ENCODE measurements at places on chromosomes 2 and 18.

GRCh38 chr18:26521617-26522016, 26.7 kb downstream of the KCTD1 start:
- DNase-seq: no peak

DNA sequence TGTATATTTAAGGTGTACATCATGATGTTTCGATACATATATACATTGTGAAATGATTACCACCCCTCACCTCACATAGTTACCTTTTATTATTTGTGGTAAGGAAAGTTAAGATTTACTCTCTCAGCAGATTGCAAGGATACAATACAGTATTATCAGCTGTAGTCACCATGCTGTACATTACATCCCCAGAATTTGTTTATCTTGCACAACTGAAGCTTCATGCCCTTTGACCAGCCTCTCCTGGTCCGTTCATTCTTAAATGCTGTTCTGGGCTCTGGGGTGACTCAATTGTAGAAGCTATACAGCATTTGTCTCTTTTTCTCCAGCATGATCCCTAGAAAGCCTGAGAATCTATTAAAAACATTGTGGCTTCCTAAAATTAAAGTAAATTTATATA, 90.8 kb downstream of the PTPRM start:
- DNase-seq: no peak

DNA sequence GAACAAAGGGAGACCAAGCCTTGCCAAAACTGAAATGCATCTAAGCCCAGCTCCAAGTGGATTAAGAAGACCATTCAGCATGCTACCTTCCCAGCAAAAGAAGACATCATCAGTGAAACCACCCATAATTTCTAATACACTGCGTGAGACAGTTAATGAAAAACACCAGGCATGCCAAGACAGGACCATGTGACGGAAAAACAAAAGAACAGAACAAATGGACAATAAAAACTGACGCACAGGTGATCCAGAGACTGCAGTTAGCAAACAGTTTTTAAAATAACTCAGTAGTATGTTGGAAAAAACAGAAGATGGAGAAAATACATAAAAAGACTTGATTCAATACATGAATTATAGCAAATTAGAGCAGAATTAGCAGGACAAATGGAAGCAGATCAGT, 15.3 kb downstream of the FAM168B start:
- no peak for DNase-seq

- no peak for DNase-seq
Measured at GRCh38 chr2:121203591-121204249, 81.3 kb downstream of the TFCP2L1 start.

GRCh38 chr2:216274194-216274840, 98.0 kb downstream of the MARCHF4 start:
- no peak for DNase-seq

- DNase-seq: no peak
Measured at GRCh38 chr18:26255695-26256622, 29.7 kb downstream of the TAF4B start.

DNA sequence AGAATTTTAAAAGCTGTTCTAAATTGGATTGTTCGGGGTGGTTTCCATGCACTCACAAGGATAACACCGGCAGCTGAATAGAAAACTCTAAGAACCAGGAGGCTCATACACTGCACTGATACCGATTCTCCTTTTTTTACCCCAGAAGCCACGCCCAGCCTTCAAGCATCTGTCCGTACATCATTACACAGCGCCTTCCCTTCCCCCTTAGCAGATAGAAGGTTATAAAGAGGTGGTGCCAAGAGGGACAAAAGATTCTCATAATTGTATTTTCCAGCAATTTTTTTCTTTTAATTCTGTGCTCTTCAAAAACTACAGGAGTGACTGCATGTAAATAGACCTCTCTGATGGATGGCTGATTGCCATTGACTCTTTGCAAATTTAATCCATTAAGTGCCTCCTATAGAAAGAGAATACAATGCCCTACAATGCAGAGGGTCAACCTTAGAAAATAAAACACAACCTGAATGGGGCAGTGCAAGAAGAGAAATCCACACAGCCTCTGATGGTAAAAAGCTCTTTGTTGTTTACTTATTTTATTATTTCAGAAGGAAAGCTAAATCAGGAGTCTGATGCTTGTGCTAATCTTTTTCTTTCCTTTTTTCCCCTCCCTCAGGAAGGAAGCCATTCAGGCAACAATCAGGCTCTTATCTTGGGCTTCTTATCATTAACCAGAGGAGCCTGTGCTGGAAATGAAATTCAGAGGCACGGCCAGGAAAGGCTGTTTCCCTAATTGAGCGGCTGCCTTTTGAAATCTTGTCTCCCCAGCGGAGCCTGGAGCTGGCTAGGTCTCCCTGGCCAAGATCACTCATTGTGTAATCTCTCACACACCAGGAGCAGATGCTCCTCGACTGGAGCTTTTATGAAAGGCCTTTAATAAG, 198.9 kb upstream of the NABP1 start:
- no peak for DNase-seq

DNA sequence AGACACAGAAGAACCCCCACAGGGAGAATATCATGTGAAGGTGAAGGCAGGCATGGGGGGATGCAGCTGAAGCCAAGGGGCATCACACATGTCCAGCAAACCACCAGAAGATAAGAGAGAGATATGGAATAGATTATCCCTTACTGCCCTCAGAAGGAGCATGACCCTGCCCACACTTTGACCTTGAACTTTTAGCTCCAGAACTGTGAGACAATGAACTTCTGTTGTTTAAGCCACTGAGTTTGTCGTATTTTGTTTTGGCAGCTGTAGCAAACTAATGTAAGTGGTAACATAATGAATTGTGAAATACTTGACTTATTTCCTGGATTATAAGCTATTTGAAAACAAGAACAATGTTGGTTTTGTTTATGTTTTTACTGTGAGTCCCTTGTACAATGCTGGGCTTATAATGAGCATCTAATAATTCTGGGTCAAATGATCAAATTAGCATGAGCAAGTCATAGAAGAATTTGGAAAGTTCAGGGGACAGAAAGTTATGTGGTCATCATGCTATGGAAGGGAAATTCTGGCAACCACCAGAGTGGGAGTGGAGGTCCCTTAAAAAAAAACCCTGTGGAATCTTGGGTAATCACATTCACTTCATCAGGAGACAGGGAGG, 541.0 kb upstream of the KLHL29 start:
- DNase-seq: no peak

- no peak for DNase-seq
Measured at GRCh38 chr2:227325839-227326195, 766 bp downstream of the MFF start.

- DNase-seq: no peak
Measured at GRCh38 chr2:23235292-23235691, 149.7 kb upstream of the KLHL29 start.

DNA sequence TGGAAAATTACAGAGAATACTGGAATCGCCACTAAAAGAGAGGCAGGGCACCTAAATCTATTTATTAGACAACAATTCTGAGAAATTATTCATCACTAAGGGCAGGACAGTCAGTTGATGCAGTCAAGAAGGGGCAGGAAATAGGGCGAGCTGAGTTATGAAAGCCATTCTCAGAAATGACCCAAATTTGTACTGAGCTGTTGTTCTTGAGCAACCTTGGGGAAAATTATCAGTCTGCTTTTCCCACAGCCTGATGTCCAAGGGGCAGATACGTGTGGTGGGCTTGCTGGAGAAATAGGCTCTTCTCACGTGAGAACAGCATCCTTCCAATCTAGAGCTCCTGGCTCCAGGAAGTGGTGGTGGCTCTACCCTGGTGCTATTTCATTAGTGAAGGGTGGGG, 38.6 kb downstream of the STON1 start:
- DNase-seq: no peak

DNA sequence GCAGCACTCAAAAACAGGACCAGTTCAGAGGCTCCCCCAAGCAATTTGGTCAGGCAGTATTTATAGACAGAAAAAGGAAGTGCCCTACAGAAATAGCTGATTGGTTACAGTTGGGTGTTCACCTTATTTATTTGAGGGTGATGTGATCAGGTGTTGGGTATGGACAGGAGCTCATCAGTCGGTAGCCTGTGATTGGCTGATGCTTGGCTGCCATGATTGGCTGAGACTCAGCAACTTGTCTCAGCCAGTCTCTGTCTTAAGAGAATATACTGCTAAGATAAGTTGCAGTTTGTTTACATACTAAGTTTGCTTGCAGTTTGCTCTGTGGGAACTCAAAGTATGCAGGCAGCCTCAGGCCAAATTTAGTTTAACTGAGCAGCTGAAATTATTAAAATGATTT, 9.4 kb downstream of the ABCG8 start:
- DNase-seq: no peak

- DNase-seq: no peak
Measured at GRCh38 chr2:159712929-159713420, 669 bp downstream of the MARCHF7 start.

- DNase-seq: no peak
Measured at GRCh38 chr2:120037995-120038541, 25.2 kb downstream of the EPB41L5 start.

GRCh38 chr2:215002500-215002899, 135.9 kb downstream of the ABCA12 start:
- no peak for DNase-seq

DNA sequence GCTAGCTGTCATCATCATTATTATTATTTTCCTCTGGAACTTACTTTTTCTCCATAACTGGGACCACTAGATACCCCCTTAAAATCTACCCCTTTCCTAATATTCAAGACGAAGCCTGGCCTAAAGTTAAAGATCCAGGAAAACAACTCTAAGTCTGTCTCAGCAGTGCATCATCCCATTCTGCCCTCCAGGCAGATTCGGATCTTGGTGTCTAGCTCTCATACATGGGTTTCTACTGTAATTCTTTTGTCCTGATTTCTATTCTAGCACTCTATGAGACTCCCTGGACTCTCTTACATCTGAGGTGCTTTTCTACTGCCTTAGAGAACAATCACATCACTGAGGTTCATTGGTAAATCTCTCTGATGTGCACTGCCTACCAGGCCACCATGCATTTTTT, 35.5 kb downstream of the MAP2 start:
- no peak for DNase-seq
